ENCODE measurements at places on chromosomes 3 and 15.

- DNase-seq: peak; percentile 5
Measured at GRCh38 chr3:161475905-161476304, 20.7 kb upstream of the OTOL1 start.

- no peak for DNase-seq
Measured at GRCh38 chr15:99961011-99961441, 227.8 kb upstream of the LYSMD4 start.

- DNase-seq: no peak
Measured at GRCh38 chr15:62521396-62521795, 356.3 kb upstream of the C2CD4B start.

DNA sequence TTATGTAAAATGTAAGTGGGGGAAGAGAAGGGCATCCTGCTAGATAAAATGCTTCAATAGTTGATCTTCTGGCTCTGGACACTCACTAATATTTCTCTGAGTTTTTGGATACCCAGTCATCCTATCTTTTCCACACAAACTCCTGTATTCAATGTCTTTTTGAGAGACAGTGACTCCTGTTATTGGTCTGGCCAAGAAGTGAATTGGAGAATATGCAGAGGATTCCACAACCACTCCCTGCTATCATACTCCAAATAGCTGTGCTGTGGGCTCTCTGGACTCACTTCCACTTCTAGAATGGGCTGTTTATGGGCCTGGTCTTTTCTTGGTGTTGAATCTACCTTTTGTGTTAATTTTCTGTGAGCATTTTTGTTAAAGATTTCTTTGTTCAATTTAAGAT lies 376.8 kb downstream of the NLGN1 start:
- DNase-seq: no peak

- no peak for DNase-seq
Measured at GRCh38 chr3:99579965-99580364, 58.4 kb upstream of the COL8A1 start.

Measured in renal cortex interstitium (tissue), 15 donors.